Activated B cell treated with CpG ODN at 0.5 μM for 24 hours (primary cell): ENCODE measurements at places on chromosomes 4 and X. TPM values are rescaled to one million over a fixed set of nuclear protein-coding genes. Genes with fewer than 3 reads are reported as not detected.

PDGFRA gene
- not detected in 2 replicates for total RNA-seq

HPGDS gene
- total RNA-seq: not detected in 2 replicates

EDA gene
- total RNA-seq: not detected in 2 replicates

USP26 gene
- total RNA-seq: not detected in 2 replicates

- DNase-seq: no peak
Observed at GRCh38 chr4:140108713-140109230, 45.2 kb downstream of the MAML3 start.

CSAG1 gene
- total RNA-seq: not detected in 2 replicates

DNA sequence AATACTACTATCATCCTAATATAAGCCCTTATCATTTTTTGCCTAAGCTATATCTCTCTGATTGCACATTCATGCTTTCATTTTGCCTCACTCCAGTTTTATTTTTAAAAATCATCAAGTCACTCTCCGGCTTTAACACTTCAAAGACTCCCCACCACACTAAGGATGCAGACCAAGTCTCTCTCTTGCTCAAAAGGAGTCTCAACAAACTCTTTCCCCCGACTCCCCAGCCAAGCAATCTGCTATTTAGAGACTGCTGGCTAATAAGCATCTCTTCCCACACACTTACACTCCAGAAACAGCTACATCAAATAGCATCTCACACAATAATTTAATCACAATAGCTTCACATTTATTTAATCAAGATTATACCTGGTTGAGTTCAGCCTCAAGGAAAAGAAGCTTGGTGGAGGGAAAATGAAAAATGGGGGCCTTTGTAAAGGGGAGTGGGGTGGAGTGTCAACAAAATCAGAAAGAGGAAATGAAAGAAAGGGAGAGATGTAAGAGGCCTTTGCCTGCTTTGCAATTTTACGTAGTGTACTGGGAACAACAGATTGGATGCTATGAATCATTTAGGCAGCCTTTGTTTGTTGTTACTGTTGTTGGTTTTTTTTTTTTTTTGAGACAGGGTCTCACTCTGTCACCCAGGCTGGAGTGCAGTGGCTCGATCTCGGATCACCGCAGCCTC, 104.1 kb upstream of the MCF2 start:
- DNase-seq: no peak

DNA sequence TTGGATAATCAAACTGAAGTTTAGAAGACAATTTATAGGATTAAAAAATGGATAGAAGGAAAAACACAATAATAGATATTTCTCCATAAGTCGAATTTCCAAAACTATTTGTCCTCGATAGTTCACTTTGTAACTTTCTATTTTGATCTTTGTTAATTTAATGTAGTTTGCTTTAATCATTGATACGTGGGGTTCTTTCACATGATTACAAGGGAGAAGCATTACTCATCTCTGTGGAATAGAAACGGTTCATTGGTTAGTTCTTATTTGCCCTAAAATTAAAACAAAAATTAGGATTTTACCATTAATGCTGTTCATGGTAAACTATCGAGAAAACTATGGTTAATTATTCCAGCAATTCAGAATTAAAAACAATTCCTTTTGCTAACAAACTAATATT, 2.1 kb downstream of the TET2 start:
- no peak for DNase-seq

- no peak for DNase-seq
Observed at GRCh38 chrX:106912864-106913263, 7.3 kb upstream of the CLDN2 start.

GRCh38 chr4:101236097-101236496, 111.2 kb downstream of the PPP3CA start:
- no peak for DNase-seq

DNA sequence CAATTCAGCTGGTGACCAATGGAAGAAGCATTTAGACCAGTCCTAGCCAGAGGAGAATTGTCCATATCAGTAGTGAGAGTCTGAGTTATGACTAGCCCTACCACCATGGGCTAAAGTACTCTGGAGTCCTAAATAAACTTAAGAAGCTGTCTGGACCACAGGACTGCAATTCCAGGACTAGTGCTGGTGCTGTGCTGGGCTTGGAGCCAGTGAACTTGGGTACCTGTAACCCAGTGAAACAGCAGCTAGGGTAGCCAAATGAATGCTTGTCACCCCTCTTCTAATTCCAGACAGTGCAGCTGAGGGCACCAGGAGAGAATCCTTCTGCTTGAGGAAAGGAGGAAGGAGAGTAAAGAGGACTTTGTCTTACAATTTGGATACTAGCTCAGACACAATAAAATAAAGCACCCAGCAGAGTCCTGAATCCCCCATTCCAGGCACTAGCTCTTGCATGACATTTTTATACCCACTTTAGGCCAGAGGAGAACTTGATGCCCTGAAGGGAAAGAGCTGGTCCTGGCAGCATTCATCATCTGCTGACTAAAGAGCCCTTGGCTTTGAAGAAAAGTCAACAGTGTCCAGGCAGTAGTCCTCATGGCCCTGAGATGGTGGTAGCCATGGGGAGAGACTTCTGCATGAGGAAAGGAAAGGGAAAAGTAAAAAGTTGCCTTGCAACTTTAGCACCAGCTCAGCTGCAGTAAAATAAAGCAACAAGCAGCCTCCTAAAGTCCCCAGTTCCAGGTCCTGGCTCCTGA, 2675.7 kb downstream of the PCDH7 start:
- DNase-seq: no peak

HDX gene
- total RNA-seq: 2.5 and 2.9 TPM in 2 replicates

GRCh38 chr4:11954093-11954492, 525.4 kb upstream of the HS3ST1 start:
- no peak for DNase-seq

IL13RA2 gene
- not detected in 2 replicates for total RNA-seq

STATH gene
- total RNA-seq: not detected in 2 replicates

GRCh38 chrX:14027511-14028019, 2.1 kb downstream of the GEMIN8 start:
- no peak for DNase-seq

DNA sequence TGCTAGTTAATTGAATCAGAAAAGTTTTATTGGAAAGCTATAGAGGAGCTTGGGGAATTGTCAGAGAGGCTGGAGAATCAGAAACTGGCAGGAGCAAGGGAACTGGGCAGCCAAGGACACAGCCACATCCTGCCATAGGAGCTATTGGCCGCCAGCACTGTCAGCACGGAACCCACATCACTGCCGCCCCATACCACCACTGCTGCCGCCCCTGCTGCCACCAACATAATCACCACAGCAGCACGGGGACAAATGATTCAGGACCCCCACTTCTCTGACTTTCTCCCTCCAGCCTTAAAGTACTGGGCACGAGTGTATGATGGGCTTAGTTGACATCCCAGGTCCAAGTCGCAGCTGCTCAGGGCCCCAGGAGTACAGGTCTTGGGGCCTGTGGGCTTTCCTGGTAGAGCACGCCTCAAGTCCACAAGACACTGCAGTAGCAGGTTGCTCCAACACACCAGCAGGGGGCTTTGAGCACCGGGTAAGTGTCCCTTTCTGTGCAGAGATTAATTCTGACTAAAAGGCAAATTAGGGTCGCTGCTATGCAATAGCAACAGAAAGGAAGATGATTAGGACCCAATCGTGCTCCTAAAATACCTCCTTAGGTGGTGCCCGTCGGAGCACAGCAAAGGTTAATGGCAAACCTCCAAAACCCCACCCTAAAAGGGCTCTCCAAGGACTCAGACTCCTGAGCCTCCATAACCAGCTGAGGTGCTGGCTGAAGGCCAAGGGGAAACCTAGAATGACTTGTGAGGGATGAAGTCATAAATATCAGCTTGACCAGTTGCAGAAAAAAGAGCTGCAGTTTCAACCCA, 6.9 kb downstream of the PJA1 start:
- no peak for DNase-seq

DNA sequence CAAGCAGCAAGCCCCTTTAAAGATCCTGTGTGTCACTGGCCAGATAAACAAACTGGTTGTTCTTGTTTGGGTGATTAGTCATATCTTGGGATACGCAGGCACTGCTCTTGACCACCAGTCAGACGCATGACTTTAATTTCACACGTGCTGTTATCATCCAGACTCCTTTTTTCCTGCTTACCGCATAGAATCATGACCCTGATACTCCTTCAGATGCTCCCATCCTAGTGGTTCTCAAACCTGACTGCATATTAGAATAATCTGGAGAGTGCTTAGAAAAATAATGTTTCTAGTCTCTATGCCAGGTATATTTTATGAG, 78.8 kb downstream of the CLDN22 start:
- DNase-seq: no peak

SORCS2 gene
- not detected in 2 replicates for total RNA-seq
